ENCODE measurements at places on chromosomes 12 and 14.

GRCh38 chr12:118035190-118036041 lies 18.9 kb downstream of the RFC5 start:
- DNase-seq, result no peak

DNA sequence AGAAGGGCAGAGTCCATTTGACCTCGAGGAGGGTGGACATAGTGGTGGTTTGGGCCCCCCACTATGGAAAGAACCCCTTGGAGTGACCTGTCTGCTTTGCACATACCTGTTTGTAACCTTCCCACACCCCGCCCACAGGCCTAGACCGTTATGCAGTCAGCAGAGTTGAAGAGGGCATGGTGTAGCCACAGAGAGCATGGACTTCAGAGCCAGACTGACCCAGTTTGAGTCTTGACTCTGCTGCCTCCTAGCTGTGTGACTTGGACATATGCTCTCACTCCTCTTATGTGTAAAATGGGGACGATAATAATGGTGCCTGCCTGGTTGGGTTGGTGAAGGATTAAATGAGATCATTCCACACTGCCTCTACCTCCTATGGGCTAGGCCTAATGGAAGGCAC lies 40.9 kb upstream of the NOS1 start:
- no peak for DNase-seq

- DNase-seq, result no peak
Measured at GRCh38 chr14:59187802-59188460, 536 bp upstream of the DAAM1 start.

DNA sequence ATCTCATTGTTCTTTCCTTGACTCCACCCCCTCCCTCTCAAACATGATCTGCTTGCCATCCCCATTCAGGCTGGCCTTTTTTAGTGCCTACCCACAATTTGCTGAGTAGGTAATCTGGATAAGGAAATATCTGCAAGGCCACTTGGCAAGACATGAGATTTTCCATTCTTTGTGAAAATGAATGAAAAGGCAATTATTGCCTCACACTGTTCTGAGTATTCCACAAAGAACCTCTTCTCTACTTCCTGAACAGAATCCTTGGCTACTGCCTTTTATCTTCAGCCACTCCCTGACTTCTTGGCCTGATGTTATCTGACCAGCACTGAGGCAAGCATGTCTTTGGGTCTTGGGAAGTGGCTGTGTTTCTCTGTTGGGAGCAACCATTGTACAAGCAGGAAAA lies 263.2 kb upstream of the ATP2B1 start:
- no peak for DNase-seq

All from AG08396 (cell line).